ENCODE measurements at places on chromosomes 2 and 18. TPM values are rescaled to one million over a fixed set of nuclear protein-coding genes. Genes with fewer than 3 reads are reported as not detected.

The UGT1A4 gene
- total RNA-seq = 0.12 TPM

The SRD5A2 gene
- total RNA-seq = not detected

The SERPINE2 gene
- 51.3 TPM for total RNA-seq

The KCNJ3 gene
- not detected for total RNA-seq

The ERCC3 gene
- 35.5 TPM for total RNA-seq

The MTERF4 gene
- 26.1 TPM for total RNA-seq

The GPR155 gene
- 3.8 TPM for total RNA-seq

The CYP27C1 gene
- 1.9 TPM for total RNA-seq

The PDE11A gene
- total RNA-seq = not detected

The PDCD1 gene
- not detected for total RNA-seq

The CHN1 gene
- 25.1 TPM for total RNA-seq

The XDH gene
- total RNA-seq = 0.05 TPM

The SP5 gene
- not detected for total RNA-seq

The ABCG8 gene
- not detected for total RNA-seq

The IL36RN gene
- not detected for total RNA-seq

The RAB17 gene
- total RNA-seq = 0.39 TPM

The SIX3 gene
- total RNA-seq = not detected

The BMP10 gene
- total RNA-seq = not detected

The SOX11 gene
- 12.7 TPM for total RNA-seq

The NTSR2 gene
- total RNA-seq = not detected

The C1GALT1C1L gene
- 0.47 TPM for total RNA-seq

The ERICH2 gene
- total RNA-seq = not detected

The PSTPIP2 gene
- 8.9 TPM for total RNA-seq

The IL37 gene
- total RNA-seq = not detected

The TBR1 gene
- not detected for total RNA-seq

The NFU1 gene
- total RNA-seq = 36.3 TPM

The MOCOS gene
- 1.8 TPM for total RNA-seq

The AKAIN1 gene
- not detected for total RNA-seq

The CKAP2L gene
- total RNA-seq = 2.5 TPM

The HPCAL1 gene
- total RNA-seq = 164 TPM

The TDRD15 gene
- not detected for total RNA-seq

The RTP5 gene
- not detected for total RNA-seq

The SERPINB3 gene
- not detected for total RNA-seq

The ADD2 gene
- 0.47 TPM for total RNA-seq

The COBLL1 gene
- total RNA-seq = 9.0 TPM

The CASP8 gene
- total RNA-seq = 16.9 TPM
